ENCODE measurements at places on chromosomes 5 and 9. TPM values are rescaled to one million over a fixed set of nuclear protein-coding genes. Genes with fewer than 3 reads are reported as not detected.

Gene FAM153A
- not detected for polyA plus RNA-seq

Gene C5orf52
- polyA plus RNA-seq = not detected

Gene RLN1
- polyA plus RNA-seq = 0.37 TPM

Gene RNF183
- not detected for polyA plus RNA-seq

Gene CYFIP2
- 21.3 TPM for polyA plus RNA-seq

DNA sequence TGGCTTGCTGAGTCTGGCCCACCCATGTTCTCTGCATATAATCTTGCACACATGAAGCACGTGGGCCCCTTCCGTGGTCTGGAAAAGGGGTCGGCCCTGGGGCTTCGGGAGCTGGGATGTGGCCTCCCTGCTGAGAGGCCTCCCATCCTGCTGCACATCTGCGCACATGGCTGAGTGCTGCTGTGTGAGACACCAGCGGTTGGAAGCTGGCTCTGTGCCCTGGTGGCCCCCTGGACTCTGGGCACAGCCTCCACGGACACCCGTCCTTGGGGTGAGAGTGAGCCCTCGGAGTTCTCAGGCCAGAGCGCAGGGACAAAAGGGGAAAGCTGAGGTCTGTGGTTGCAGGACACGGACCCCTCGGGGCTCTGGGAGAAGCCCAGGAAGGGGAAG is 115.8 kb downstream of the RXRA start:
- no peak overlapping the region for H3K4me3 ChIP-seq
- no peaks in the 10 kb centered on the region for H3K36me3 ChIP-seq
- no peaks in the 10 kb centered on the region for H3K27me3 ChIP-seq
- DNase-seq = peak; percentile 54

- 0 out of 2 replicates have a peak within 1 kb of the TSS, but pooled peaks have one; percentile 18 for H3K4me3 ChIP-seq
- H3K36me3 ChIP-seq = no peaks in the 10 kb centered on the region
- no peaks in the 10 kb centered on the region for H3K27me3 ChIP-seq
- H3K27ac ChIP-seq = no peak within 1 kb of the TSS
- H3K4me1 ChIP-seq = no peaks in the 10 kb centered on the region
Measured at GRCh38 chr5:141199359-141200235, at the start of gene PCDHB11. Gene PCDHB11 (plus strand): TSS chr5:141199627. CDS start chr5:141199775, 148 bp downstream.

DNA sequence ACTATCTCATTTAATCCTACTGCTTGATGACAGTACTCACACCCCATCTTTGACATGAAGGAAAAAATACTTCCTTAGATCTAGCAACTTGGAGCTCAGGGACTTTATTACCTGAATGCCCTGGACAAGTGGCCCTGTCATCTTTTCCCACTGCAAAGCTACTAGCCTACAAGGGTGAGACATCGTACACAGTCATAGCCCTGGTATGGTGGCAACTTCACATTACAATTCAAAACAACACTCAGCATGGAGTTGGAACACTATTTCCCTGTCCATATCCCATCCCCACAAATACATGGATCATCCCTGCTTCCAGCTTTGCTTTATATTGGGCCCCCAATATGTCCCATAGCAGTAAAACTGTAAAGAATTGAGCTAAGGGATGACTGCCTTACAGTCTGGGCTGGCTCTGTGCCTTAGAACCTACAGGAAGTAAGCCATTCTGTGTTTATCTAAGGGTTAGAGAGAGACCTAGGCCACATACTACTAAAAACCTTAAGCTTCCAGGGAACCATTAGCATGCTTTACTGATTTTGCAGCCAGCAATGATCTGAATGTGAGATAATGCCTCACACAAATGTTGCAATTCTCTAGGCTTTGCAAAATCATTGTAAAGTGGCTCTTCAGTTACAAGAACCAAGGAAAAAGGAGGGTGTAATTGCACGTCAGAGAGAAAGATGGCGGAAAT is 55.9 kb downstream of the OTULIN start:
- DNase-seq = no peak
- peak overlapping the region; percentile 26 for H3K27ac ChIP-seq
- H3K36me3 ChIP-seq = peaks cover 3% of the 10 kb centered on the region
- no peak overlapping the region for H3K4me3 ChIP-seq
- H3K27me3 ChIP-seq = no peaks in the 10 kb centered on the region

GRCh38 chr9:27395484-27395921 is 98.6 kb upstream of the EQTN start:
- no peak overlapping the region for H3K4me3 ChIP-seq
- no peak for DNase-seq
- H3K4me1 ChIP-seq = peaks cover 5% of the 10 kb centered on the region
- H3K27me3 ChIP-seq = no peaks in the 10 kb centered on the region
- H3K36me3 ChIP-seq = no peaks in the 10 kb centered on the region

GRCh38 chr9:37179576-37179975 is 59.2 kb downstream of the ZCCHC7 start:
- H3K36me3 ChIP-seq = peaks cover 4% of the 10 kb centered on the region
- H3K4me1 ChIP-seq = no peaks in the 10 kb centered on the region
- no peak for DNase-seq
- no peak overlapping the region for H3K4me3 ChIP-seq
- no peak overlapping the region for H3K27ac ChIP-seq

DNA sequence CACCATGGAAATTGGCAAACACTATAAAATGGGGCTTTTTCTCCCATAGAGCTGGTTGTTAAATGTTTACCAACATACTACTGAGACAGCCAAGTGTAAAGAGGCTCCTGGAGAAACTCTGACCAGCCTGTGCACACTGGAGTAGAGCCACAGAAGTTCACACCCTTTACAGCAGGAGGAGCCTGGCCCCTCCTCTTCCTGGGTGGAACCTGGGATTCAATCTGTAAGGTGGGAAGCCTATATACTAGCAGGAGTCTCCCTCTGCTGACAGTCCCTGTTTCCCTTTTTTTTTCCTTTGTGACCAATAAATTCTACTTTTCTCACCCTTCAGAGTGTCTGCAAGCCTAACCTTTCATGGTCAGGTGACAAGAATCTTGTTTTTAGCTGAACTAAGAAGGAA is 10.4 kb upstream of the SLC30A5 start:
- no peak for DNase-seq
- no peak overlapping the region for H3K27ac ChIP-seq
- H3K4me1 ChIP-seq = no peaks in the 10 kb centered on the region

GRCh38 chr5:103117471-103117991 is 2.4 kb downstream of the GIN1 start:
- DNase-seq = no peak
- H3K27ac ChIP-seq = no peak overlapping the region
- no peak overlapping the region for H3K4me3 ChIP-seq
- peaks cover 9% of the 10 kb centered on the region for H3K4me1 ChIP-seq
- 0 out of 2 replicates have a peak, but pooled peaks cover under 1% of the 10 kb centered on the region for H3K36me3 ChIP-seq

DNA sequence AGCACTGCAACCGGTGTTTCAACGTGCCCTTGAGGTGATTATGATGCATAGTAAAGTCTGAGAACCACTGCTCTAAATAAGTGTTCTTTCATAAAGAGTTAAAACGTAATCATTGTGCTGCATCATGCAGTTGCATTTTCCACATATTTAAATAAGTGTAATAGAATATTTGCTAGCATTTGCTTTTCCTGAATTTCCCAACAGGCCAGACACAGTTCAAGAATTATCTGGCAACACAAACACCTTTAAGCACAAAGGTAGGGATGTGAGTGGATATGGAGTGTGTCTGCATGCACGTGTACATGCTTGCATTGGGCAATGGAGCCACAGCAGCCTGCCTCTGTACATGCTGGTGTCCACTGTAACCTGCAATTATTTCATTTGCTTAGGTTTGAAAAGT is 193.6 kb upstream of the PIK3R1 start:
- H3K36me3 ChIP-seq = no peaks in the 10 kb centered on the region
- no peaks in the 10 kb centered on the region for H3K27me3 ChIP-seq
- H3K4me3 ChIP-seq = no peak overlapping the region

DNA sequence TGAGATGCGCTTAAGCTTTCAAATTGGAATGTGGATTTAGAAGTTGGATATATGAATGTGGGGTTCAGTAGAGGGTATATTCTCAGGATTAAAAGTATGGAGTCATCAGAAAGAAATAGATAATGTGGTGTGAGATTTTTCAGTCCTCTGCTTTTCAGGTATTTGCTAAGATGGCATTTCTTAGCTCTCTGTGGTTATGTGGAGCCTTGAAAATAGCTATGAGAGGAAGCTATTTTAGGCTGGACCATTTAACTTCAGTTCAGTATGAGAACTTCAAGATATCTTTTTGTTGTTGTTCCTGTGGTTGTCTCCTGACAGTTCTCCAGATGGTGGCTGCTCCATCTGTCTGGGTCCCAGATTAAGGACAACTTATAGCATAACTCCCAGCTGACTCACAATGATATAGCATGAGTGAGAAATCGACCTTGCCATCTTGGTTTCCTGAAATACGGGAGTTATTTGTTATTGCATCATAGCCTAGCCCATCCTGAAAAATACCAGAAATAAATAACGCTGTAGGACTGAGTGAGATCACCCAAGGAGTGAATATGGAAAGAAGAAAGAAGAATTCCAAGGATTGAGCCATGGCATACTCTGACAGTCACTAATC is 461.5 kb downstream of the ANXA1 start:
- no peaks in the 10 kb centered on the region for H3K27me3 ChIP-seq
- no peaks in the 10 kb centered on the region for H3K4me1 ChIP-seq
- H3K27ac ChIP-seq = no peak overlapping the region
- H3K4me3 ChIP-seq = no peak overlapping the region
- no peak for DNase-seq
- no peaks in the 10 kb centered on the region for H3K36me3 ChIP-seq

- no peak within 1 kb of the TSS for H3K4me3 ChIP-seq
- H3K27ac ChIP-seq = peak within 1 kb of the TSS; percentile 84
- H3K4me1 ChIP-seq = no peaks in the 10 kb centered on the region
- H3K36me3 ChIP-seq = no peaks in the 10 kb centered on the region
- H3K27me3 ChIP-seq = no peaks in the 10 kb centered on the region
Measured at GRCh38 chr5:139462586-139463276, at the start of gene ECSCR. Gene ECSCR (minus strand): TSS chr5:139462743. CDS start chr5:139462670, 73 bp downstream.

GRCh38 chr5:163360656-163361055 is 76.7 kb upstream of the CCNG1 start:
- H3K4me1 ChIP-seq = peaks cover 5% of the 10 kb centered on the region
- DNase-seq = no peak
- H3K27me3 ChIP-seq = no peaks in the 10 kb centered on the region
- no peak overlapping the region for H3K27ac ChIP-seq
- no peak overlapping the region for H3K4me3 ChIP-seq

DNA sequence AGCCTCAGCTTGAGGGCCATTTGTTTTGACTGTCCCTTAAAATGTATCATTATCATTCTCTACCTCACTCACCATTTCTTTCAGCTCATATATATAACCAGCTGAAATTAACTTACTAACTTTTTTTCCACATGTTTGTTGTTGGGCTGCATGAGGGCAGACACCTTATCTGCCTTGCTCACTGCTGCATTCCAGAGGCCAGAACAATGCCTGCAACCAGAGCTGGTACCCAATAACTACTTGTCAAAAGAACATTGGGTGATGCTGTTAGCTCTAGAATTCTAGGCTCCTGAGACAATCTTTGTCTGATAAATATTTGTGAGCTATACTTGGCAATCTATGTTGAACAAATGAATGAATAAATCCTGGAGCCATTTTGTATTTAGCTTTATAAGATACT is 68.3 kb downstream of the HTR4 start:
- no peaks in the 10 kb centered on the region for H3K27me3 ChIP-seq
- DNase-seq = no peak
- no peak overlapping the region for H3K27ac ChIP-seq
- no peaks in the 10 kb centered on the region for H3K36me3 ChIP-seq

DNA sequence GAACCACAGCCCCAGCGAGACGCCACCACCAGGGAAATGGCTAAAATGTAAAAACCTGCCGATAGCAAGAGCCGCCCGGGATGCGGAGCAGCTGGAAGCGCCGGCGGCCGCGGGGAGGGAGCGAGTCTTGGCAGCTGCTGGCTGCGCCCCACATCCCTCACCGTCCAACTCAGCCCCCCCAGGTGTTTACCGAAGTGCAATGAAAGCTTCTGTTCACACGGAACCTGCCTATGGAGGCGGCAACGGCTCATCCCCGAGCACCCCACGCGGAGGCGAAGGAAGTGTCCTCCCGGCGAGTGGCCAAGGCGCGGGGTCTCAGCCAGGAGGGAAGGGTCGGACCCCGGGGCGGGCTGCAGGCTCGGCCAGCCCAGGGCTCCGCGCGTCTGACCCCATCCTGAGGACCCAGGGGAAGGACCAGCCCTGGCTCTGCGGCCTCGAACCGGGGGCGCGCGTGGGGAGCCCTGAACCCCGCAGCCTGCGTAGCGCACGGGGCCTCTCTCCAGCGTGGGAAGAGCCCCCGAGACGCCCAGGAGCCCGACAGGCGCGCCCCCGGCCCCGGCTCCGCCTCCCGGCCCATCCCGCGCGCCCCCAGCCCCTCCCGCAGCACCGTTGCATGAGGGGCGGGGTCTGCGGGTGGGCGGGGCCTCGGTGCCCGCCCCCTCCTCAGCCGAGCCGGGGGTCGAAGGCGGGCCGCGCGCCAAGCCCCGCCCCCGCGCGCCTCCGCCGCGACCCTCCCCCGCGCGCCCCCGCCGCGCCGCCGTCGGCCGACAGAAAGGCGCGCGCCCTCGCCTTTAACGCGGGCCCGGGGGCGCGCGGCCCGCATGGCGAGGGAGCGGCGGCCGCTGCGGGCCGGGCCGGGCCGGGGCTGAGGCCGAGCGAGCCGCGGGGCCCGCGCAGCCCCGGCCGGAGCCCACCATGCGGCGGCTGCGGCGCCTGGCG is at the start of gene DIPK1B:
Gene DIPK1B (plus strand): TSS at position 822 of the 939 bp plus-strand sequence. CDS start 94 bp downstream, at position 916.
- H3K36me3 ChIP-seq = no peaks in the 10 kb centered on the region
- no peaks in the 10 kb centered on the region for H3K27me3 ChIP-seq
- peak; percentile 100 for DNase-seq
- peak within 1 kb of the TSS; percentile 61 for H3K4me3 ChIP-seq
- H3K27ac ChIP-seq = peak within 1 kb of the TSS; percentile 71
- 0 out of 2 replicates have a peak, but pooled peaks cover 4% of the 10 kb centered on the region for H3K4me1 ChIP-seq

DNA sequence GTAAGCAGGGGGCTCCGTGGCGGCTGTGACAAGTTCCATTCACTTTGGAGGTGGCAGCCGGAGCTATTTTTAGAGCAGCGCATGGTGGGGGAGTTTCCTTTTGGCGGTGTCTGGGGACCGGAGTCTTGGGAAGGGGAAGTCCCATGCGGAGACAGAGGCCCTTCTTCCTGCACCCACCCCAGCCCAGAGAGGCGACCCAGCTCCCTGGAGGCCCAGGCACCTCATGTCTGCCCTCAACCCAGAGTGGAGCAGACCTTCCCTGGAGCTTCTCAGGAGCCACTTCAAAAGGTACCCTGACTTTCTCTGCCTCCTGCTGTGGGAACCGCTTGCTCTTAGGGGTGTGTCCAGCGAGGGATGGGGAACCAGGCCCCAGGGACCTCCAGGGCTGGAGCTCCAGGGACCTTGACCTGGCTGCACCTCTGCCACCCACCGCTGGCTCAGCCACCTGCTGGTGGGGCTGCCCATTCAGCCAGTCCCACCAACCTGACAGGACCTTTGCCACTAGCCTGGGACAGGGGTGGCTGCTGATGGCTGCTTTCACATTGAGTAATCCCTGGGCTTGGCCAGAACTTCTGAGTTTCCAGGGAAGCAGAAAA is 34.1 kb downstream of the NEK6 start:
- peaks cover 40% of the 10 kb centered on the region for H3K4me1 ChIP-seq
- no peaks in the 10 kb centered on the region for H3K27me3 ChIP-seq
- H3K36me3 ChIP-seq = peaks cover 4% of the 10 kb centered on the region
- H3K27ac ChIP-seq = no peak overlapping the region
- H3K4me3 ChIP-seq = no peak overlapping the region
- no peak for DNase-seq
